ENCODE measurements at places on chromosomes 16 and 17.

DNA sequence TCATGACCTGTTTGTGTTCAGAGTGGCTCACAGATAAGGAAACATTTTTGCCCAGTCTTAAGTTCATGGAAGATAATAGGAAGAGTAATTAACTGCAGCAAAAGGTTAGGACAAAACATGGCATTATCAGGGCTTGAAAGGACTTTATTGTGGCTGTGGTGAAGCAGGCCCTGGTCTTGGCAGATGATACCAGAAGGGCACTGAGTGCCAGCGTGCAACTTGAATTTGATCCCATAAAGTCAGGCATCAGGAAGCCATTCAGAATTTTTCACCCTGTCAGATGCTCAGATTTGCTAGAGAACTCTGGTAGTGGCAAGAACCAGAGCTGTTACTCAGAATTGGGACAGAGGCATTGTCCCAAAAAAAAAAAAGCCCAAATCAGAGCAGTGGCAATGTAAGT lies 11.2 kb upstream of the COG7 start:
- no peak for DNase-seq

GRCh38 chr16:52404546-52404945 lies 142.4 kb downstream of the TOX3 start:
- DNase-seq, result no peak

DNA sequence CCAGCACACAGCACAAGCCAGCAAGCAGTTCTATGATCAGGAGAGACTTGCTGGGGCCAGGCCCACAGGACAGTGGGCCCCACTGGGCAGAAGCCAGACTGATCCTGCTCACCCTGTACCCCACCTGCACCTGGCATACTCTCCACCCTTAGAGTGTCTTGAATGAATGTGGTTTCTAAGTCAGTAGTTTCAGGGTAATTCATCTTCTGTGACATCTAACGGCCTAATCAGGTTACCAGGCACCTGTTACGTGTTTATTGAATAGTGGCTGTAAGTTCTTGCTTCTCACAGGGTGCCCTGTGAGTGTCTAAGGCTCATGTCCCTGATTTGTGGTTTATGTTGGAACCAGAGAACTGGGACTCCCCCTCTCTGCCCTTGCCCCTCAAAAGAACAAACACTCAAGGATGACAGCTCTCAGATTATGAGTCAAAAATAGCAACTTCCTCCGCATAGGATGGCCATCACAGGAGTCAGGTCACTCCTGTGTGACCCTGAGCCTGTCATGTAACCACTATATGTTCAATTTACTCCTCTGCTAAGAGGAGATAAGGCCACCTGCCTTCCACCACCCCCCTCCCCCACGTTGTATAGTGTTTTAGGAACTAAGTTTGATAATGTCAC lies 7.0 kb upstream of the OR2C1 start:
- DNase-seq, result no peak

- DNase-seq, result peak; percentile 64
These were observed 16.5 kb upstream of the SLC35G3 start for GRCh38 chr17:35210741-35211140.

DNA sequence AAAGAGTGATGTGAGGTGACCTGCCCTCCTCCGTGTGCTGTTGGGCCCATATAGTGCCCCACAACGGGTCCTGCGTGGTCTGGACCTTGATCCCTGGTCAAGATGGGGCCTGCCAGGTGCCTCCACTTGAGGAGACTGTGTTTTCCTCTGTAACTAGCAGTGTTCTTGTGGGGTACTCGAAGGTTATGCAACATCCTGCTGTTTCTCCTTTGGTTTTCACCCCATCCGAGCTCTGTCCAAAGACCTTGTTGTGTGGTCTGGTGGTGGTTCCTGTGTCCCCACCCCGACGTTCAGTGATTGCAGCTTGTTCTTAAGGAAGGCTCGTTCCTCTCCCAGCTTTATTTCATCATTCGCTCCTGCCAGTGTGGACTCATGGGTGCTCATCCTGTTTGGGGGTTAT lies 38.7 kb upstream of the ZNF750 start:
- DNase-seq, result no peak

DNA sequence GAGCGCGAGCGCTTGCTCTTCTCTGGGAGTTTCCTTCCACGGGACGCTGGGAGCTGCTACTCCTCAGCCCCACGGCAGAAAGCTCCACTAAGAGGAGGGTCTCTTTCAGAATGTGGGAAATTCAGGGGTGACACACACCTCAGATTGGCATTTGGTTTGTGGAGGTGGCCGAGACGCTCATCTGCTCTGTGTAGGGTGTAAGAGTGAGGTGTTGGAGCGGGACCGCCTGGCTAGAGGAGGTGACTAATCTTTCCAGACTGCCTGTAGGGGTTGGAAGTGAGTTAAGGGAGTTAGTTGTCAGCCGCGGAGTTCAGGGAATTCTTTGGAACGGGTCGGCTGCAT lies 735 bp downstream of the PSMD11 start:
- DNase-seq, result peak; percentile 32
